Hepatocyte (in vitro differentiated cells): ENCODE measurements at places on chromosomes 13 and 19. TPM values are rescaled to one million over a fixed set of nuclear protein-coding genes. Genes with fewer than 3 reads are reported as not detected.

DNA sequence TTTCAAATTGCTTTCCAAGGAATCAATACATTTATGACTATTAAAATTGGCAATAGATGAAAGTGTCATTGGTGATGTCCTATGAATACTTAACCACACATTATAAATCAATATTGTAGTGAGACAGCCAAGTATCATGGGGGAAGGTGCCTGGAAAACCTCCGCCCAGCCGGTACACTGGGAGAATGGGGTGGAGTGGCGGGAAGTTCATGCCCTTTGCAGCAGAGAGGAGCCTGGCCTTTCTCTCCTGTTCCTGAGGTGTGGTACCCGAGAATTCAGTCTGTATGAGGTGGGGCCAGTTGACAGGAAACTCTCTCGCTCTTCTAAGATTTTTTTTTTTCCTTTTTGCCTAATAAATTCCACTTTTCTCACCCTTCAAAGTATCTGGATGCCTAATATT lies 25.4 kb upstream of the ABCC4 start:
- no peak for DNase-seq

GRCh38 chr19:55083004-55083850 lies 7.6 kb downstream of the EPS8L1 start:
- DNase-seq: no peak

- DNase-seq: no peak
Measured at GRCh38 chr13:97202761-97203160, 19.4 kb upstream of the MBNL2 start.

- no peak for DNase-seq
Measured at GRCh38 chr19:29524912-29525831, 622 bp upstream of the VSTM2B start.

DNA sequence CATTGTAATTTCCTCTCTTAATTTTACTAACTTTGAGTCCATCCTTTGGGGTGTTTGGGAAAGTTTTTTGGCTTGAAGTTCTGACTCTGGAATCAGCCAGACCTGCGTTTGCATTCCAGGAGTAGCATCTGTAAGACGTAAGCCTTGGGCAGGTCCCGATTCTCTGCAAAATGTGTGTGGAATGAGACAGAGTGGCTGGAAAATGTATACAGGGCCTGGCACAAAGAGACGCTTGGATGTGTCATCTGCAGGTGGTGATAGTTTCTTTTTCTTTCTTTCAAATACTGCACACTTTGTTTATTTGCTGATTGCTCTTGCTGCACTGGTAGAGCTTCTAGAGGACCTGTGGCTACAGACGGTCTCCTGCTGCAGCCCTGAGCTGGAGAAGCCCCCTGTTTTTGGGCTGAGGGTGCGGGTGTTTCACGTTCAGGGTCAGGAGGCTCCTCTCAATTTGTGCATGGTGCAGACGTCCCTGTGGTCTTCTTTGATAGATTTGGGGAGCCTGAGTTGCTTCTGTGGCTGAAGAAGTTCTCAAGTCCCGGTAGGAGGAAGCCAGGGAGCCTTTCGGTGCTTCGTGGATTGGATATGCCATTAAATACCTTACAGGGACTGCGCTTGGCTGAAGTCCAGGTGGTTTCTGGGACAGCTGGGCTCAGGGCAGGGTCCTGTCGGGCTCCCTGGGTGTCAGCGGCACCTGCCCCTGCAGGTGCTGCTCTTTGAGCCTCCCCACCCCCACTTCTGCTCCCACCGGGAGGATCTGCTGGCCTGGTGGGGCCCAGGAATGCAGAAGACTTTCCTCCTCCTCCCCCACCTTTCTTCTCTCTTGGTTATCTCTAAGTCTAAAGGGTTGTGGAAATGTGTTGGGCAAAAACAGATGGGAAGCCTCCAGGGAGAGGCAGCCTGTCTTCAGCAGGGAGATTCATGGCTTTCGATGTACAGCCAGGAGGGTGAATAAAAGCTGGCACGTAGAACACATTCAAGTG lies 44.0 kb upstream of the GAS6 start:
- DNase-seq: peak; percentile 39

DNA sequence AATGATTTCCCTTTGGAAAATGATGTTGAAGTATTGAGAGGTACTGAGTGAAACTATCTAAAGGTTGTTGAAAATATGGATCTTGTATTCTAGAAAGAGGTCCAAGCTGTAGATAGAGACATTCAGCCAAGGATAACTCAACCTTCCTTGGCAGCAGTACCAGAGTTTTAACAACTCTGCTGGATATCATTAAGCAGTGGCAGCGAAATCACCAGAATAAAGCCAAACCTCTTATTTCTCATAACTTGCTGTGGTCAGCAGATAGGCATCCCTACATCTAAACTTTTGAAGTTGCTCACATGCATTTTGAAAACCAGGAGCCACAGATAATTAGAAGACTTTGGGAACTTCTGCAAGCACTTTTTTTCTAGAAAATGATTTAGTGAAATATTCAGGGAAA lies 559.8 kb downstream of the IRS2 start:
- no peak for DNase-seq

DNA sequence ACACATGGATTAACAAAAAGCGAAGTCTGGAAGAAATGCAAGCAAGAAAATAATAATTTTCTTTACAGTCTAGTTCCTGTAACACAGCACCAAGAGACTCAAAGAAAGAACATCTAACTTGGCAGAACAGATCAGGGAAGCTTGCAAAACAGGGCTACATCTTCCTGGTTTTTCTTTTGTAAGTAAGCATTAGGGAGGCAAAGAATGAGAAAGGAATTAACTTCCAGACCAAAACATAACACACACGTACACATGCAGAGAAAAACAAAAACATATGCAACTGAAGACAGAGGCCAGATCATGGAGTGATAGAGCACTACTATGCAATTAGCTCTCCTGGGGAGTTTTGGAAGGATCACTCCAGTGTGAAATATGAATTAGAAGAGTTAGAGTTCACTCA lies 120.5 kb downstream of the DIAPH3 start:
- no peak for DNase-seq

USHBP1 gene
- total RNA-seq: 3.0 TPM in 1 of 2 replicates, not detected in the other

FXYD3 gene
- total RNA-seq: 225 and 235 TPM in 2 replicates

LILRA1 gene
- total RNA-seq: not detected in 2 replicates

ERICH6B gene
- total RNA-seq: not detected in 2 replicates
